ENCODE measurements at places on chromosomes 3 and 15.

- DNase-seq: no peak
These were observed 53.9 kb upstream of the ACKR4 start for GRCh38 chr3:132543011-132543739.

- DNase-seq: no peak
These were observed 36.8 kb downstream of the TBC1D2B start for GRCh38 chr15:78040653-78041244.

DNA sequence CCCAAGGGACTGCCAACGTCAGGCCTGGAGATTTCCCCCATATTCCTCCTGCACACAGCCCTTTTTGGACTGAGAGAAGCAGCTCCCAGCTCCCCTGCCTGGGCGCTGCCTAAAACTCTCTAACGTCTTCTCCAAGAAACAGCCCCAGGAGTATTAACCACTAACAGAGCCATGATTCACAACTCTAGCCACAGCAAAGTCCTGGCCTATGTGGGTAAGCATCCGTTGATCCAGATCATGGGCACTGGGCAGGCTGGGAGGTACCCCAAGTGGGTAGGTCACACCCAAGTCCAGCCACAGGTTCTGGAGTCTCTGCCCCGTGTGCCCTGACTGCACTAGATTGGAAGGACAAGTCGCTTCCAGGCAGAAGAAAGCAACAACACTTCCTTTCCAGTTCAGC, 31.9 kb downstream of the NBEAL2 start:
- no peak for DNase-seq

- peak; percentile 73 for DNase-seq
These were observed 778 bp upstream of the THBS1 start for GRCh38 chr15:39580117-39580484.

- no peak for DNase-seq
These were observed 30.5 kb upstream of the PXYLP1 start for GRCh38 chr3:141201122-141201521.

- DNase-seq: no peak
These were observed 2.5 kb downstream of the CD200 start for GRCh38 chr3:112335434-112335781.

GRCh38 chr15:75231836-75232235, 26.3 kb upstream of the GOLGA6C start:
- DNase-seq: no peak

DNA sequence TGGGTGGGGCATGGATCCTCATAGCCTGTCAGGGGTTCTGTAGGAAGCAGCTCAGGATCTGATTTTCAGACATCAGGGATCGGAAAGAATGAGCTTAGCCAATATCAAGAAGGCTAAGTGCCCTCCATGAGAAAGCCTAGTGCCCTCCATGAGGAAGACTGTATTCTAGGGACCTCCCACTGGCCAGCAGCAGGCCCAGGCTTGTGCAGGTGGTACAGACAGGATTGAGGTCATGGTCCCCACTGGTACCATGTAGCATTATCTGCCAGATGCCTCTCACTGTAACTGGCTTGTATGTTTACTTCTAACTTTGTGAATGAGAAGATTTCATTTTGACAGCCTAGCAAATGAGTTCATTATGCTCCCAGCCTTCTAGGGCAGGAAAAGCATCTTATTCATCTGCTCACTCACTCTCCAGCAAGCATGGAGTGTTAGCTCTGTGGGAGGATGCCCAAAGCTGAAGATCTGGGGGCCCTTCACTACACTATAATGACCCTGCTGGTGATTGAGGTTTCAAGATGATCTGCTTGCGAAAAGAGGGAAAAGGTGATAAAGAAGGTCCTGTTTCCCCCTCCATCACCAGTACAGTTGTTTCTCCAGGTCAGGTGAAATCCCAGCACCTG, 7.5 kb downstream of the EPHB1 start:
- DNase-seq: no peak

DNA sequence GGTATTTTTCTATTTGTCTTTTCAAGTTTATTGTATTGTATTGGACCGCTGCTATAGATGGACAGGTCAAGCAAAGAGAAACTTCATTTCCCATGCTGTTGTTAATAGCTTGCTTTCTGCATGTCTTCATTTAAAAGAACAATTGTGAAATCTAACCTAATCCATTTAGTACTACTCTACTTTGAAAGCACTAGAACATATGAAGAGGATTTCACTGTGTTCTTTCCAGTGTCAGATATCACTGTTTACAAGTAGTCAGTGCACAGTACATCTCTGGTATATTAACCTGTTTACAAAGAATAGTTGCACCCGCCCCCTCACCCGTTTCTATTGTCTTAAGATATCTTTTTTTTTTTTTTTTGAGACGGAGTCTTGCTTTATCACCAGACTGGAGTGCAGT, 21.8 kb upstream of the EDEM1 start:
- no peak for DNase-seq

DNA sequence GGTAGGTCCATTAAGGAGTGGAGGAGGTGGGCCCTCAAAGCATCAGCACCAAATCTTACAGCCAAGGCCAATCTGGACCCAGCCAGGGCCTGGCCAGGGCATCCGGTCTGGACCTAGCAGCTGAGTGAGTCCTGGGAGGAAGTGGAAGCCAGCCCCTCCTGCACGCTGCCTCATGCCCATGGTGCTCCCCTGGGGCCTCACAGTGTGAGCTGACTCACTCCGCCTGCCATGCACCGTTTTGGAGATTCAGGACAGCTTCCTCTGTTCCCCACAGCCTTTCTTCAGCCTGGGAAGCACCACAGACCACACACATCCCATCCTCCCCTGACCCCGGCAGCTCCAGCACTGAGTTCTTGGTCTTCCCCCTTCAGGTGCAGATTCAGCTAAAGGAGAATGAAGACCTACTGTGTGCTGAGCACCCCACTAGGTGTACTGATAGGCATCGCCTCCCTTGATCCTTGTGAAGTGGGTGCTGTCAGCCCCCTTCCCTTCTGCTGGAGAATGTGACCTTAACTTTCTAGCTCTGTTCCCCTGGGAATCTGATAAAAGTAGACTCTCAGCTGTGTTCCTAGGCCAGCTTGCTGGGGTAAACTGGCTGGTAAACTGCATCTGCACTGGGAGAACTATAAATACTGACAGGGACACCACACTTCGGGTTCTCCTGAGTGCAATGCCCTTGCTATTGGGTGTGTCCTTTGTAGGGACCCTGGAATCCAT, 36.8 kb upstream of the SEC13 start:
- DNase-seq: no peak

- DNase-seq: no peak
These were observed 121.0 kb upstream of the NUDT16 start for GRCh38 chr3:131260525-131260924.

DNA sequence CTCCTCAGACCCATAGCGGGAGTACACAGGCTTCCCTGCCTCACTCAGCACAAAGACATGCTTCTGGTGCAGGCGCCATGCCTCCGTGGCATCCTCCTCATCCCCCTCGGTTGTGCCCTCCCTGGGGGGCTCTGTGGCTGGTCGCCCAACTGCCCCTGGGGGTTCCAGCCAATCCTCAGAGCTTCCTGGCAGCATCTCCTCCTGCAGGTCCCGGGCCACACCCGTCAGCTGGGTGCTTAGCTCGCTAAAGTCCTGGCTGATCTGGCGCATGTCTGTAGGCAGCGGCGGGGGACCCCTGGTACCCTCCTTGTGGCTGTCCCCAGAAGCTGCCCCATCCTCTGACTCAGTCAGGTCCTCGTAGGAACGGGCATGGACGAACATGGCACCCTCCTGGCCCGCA, 7.9 kb upstream of the MST1R start:
- no peak for DNase-seq

DNA sequence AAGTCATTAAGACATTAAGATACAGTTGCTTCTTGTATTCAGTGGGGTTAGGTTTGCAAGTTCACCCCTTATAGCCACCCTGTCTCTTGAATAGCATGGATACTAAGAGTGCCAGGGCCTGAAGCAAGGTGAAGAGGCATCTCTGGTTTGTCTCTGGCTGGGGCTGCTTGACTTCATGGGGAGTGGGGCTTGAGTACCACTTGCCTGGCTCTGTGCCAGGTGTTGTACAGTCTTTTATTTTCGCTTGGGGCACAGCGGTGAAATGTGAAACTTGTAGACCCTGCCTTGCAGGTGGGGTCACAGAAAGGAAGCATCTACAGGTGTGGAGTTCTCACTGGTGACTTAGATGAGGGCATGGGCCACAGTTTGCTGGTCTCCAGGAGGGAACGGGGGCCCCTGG, 152.1 kb downstream of the PDE8A start:
- no peak for DNase-seq

GRCh38 chr3:11737742-11738141, 94.0 kb upstream of the VGLL4 start:
- DNase-seq: no peak

- no peak for DNase-seq
These were observed 3.7 kb downstream of the CHST13 start for GRCh38 chr3:126527455-126528211.

- DNase-seq: no peak
These were observed 285.0 kb upstream of the LYSMD4 start for GRCh38 chr15:100018191-100018590.

DNA sequence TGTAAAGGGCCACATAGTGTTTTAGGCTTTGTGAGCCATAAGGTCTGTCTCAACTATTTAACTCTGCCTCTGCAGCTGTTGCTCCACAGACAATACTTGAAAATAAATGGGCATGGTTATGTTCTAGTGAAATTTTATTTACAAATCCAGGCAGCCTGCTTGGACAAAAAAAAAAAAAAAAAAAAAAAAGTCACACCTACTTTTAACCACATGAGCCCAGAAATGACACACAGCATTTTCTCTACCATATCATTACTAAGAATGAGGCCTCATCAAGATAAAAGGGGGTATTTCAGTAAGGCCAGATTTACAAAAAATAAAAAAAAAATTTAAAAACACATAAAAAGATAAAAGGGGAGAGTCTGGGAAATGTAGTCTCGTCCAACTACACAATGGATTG, 1.7 kb upstream of the NGLY1 start:
- no peak for DNase-seq

GRCh38 chr3:132279030-132279429, 38.2 kb upstream of the ACP3 start:
- DNase-seq: no peak
